Stimulated activated CD4-positive, alpha-beta T cell treated with anti-CD3 and anti-CD28 coated beads, Interleukin-1b, Interleukin-23, amount 100 ng/mL, for 1 hour (primary cell): ENCODE measurements at places on chromosomes 1 and 21.

GRCh38 chr1:29676496-29676895 lies 440.2 kb downstream of the PTPRU start:
- no peak for DNase-seq

DNA sequence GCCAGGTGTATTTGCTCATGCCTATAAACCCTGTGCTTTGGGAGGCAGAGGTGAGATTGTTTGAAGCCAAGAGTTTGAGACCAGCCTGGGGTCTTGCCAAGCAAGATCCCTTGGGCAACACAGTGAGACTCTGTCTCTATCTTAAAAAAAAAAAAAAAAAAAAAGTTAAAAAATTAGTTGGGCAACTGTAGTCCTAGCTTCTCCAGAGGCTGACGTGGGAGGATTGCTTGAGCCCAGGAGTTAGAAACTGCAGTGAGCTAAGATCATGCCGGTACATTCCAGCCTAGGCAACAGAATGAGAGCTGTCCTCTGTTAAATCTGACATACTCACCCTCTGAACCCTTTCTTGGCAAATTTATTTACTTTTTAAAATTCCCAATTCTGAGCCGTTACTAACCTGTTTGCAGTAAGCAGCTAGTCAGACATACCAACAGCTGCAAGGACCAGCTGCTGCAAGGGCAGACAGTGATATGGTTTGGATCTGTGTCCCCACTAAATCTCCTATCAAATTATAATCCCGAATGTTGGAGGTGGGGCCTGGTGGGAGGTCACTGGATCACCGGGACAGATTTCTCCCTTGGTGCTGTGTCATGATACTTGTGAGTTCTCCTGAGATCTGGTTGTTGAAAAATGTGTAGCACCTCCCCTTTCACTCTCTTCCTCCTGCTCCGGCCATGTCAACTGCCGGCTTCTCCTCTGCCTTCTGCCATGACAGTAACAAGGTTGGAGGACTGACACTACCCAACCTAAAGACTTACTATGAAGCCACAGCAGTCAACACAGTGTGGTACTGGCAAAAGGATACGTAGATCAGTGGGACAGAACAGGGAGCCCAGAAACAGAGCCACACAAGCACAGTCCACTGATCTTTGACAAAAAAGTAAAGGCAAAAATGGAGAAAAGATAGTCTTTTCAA lies 10.6 kb downstream of the PARP1 start:
- DNase-seq = no peak

GRCh38 chr1:176567190-176567794 lies 104.3 kb downstream of the PAPPA2 start:
- DNase-seq = no peak

DNA sequence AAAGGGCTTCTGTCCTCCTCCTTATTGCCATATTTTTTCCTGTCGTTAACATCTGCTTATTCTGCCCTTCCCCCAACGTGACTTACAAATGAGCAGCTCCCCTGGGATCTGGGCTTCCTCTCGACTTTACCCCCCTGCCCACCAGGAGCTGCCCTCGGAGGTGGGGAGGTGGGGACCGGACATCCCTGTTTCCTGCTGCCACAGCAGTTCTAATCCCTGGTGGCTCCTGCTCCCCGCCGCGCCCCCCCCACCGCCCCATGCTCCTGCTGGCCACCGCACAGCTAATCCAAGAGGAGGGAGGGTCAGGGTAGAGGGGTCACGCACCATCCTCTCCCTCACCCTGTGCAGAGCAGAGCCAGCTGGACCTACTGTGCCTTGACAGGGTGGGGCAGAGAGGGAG lies 4.4 kb upstream of the SLC27A3 start:
- DNase-seq = no peak

- DNase-seq = no peak
These were observed 240.2 kb downstream of the SIPA1L2 start for GRCh38 chr1:232389744-232390143.
